Skin of body (tissue), 3 donors: ENCODE measurements at places on chromosomes 5 and 9. TPM values are rescaled to one million over a fixed set of nuclear protein-coding genes. Genes with fewer than 3 reads are reported as not detected.

GRCh38 chr5:17839848-17840247 lies 205.6 kb downstream of the TAF11L14 start:
- DNase-seq: no peak

Gene OSMR
- total RNA-seq: 19.1 TPM

GRCh38 chr5:175822225-175822624 lies 49.2 kb upstream of the CPLX2 start:
- DNase-seq: no peak

Gene CA9
- total RNA-seq: 2.2 TPM

DNA sequence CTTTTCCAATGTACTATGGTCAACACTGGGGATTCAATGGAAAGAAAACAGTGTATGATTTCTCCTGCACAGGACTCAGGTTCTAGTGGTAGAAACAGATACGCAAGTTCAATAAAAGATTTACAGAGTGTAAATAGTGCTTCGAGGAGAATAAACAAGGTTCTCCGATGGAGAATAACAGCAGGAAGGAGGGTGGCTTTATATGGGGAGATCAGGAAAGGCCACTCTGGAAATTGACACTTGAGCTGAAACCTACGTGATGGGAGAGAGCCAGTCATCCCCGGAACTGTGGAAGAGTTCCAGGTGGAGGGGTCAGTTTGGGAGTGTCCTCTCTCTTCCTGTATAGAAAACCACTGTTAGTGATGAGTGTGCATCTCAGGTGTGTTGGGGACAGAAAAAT lies 65.9 kb downstream of the GARNL3 start:
- DNase-seq: no peak

GRCh38 chr5:99866740-99867139 lies 668.4 kb upstream of the FAM174A start:
- no peak for DNase-seq

Gene KCNV2
- not detected for total RNA-seq
